Vagina (tissue), 2 donors: ENCODE measurements at places on chromosomes 13 and 19. TPM values are rescaled to one million over a fixed set of nuclear protein-coding genes. Genes with fewer than 3 reads are reported as not detected.
A peak's percentile ranks its signal among the peaks of the same experiment; 100 is the strongest.

GRCh38 chr13:64293923-64294322 is 2878.3 kb upstream of the PCDH20 start:
- no peaks in the 10 kb centered on the region for H3K27me3 ChIP-seq
- H3K36me3 ChIP-seq: no peaks in the 10 kb centered on the region
- DNase-seq: no peak
- H3K4me3 ChIP-seq: no peak overlapping the region
- no peak overlapping the region for H3K27ac ChIP-seq

- no peak for DNase-seq
- no peaks in the 10 kb centered on the region for H3K27me3 ChIP-seq
- H3K4me3 ChIP-seq: no peak overlapping the region
- no peak overlapping the region for H3K27ac ChIP-seq
These were observed 63.5 kb upstream of the HMGB1 start for GRCh38 chr13:30529085-30529834.

- DNase-seq: no peak
- H3K4me1 ChIP-seq: no peaks in the 10 kb centered on the region
- H3K36me3 ChIP-seq: no peaks in the 10 kb centered on the region
- H3K27me3 ChIP-seq: no peaks in the 10 kb centered on the region
These were observed 11.9 kb upstream of the NOTCH3 start for GRCh38 chr19:15212711-15213110.

PSG6 gene
- not detected for total RNA-seq

- no peak overlapping the region for H3K4me3 ChIP-seq
- H3K36me3 ChIP-seq: no peaks in the 10 kb centered on the region
- H3K4me1 ChIP-seq: no peaks in the 10 kb centered on the region
These were observed 37.6 kb upstream of the CD177 start for GRCh38 chr19:43315851-43316250.

DNA sequence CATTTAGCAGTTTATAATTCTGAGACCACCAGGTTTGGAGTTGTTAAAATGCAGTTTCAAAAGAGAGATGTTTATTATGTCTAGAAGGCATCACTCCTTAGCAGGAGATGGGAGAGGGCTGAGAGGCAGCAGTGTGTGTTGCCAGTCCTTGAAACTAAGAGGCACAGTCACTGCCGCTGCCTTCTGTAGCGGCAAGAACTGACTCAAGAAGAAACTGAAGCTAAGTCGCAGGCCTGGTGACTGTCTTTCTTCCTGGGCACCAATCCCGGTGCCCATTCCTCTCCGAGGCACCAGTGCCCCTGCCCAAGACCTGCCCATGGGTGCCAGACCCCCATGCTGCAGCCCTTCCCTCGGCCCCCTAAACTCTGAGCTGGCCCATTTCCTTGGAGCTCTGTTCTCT is 20.1 kb downstream of the N4BP2L1 start:
- H3K36me3 ChIP-seq: no peaks in the 10 kb centered on the region
- no peaks in the 10 kb centered on the region for H3K27me3 ChIP-seq

DNA sequence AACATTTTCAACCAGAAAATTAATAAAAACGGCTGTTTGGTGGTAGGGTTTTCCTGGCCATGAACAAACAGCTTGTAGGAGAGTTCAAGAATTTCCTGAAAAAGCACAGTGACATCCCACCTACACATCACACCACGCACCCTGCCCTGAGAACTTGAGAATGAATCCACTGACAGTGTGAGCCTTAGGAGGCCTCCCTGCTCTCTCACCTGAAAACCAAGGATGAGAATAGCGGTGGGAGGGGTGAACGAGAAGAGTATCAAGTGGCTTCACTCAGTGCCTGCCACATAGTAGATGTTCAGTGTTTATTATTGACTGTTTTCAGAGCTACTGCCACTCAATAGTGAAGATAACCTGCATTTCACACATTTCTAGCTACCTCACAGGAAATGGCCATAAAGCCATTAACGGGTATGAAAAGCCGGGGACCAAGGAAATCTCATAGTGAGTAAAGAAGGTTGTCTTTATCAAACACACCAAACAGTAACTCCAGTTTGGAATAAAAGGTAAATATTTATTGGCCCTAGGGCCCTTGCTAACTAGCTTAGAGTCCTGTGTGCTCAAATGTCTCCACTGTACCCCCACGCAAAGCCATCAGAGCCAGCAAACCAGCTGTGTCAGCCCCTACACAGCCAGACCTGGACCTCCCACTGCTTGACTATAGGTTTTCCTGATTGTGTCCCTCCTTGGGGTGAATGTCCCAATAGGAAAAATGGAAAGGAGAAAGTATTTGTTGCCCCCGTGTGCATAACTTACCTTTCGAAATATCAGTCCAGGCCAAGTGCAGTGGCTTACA is 40.6 kb downstream of the TPT1 start:
- no peak overlapping the region for H3K4me3 ChIP-seq
- no peak for DNase-seq
- H3K4me1 ChIP-seq: no peaks in the 10 kb centered on the region
- no peak overlapping the region for H3K27ac ChIP-seq
- no peaks in the 10 kb centered on the region for H3K27me3 ChIP-seq

DNA sequence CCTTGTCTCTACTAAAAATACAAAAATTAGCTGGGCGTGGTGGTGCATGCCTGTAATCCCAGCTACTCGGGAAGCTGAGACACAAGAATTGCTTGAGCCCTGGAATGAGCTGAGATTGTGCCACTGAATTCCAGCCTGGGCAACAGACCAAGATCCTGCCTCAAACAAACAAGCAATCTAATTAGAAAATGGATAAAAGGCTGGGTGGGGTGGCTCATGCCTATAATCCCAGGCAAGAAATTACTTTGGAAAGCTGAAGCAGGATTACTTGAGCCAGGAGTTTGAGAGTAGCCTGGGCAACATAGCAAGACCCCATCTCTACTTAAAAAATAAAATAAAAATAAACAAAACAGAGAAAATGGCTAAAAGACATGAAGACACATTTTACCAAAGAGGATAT is 77.0 kb downstream of the CAB39L start:
- no peak overlapping the region for H3K4me3 ChIP-seq
- H3K4me1 ChIP-seq: peaks cover 8% of the 10 kb centered on the region
- no peak overlapping the region for H3K27ac ChIP-seq
- H3K27me3 ChIP-seq: no peaks in the 10 kb centered on the region
- H3K36me3 ChIP-seq: peaks cover 13% of the 10 kb centered on the region

FAM32A gene
- total RNA-seq: 57.2 TPM

DNA sequence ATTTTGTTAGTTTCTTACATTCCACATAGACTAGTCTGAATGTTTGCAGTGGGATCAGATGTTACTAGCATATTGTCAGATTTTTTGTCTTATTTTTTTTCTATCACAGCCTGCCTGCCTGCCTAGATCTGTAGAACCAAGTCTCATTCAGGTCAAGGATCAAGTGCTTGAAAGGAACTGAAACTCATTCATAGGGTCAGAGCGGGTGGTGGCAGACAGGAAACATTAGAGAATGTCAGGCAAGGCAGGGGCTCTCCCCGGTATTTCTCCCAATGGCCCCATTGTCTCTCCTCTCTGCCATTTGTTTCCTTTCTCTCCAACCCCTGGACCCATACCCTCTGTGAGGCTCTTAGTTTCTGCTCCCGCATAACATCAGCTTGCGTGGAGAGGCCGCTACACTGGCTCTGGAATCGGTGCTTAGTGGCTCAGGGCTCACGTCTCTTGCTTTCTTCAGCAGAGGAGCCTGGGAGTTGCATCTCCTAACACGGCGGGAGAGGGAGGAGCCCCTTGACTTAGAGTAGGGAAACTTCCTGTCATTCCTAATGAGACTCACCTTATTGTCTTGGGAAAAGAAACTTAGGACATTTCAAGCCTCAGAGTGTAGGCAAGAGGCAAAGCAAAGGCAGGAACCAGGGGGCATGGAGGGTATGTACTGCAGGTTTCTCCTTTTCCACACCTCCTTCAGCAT is 35.6 kb upstream of the SPATA13 start:
- DNase-seq: no peak
- H3K27me3 ChIP-seq: no peaks in the 10 kb centered on the region
- no peak overlapping the region for H3K4me3 ChIP-seq
- H3K27ac ChIP-seq: no peak overlapping the region
- no peaks in the 10 kb centered on the region for H3K36me3 ChIP-seq

MZT1 gene
- 3.2 TPM for total RNA-seq

GRCh38 chr19:3142292-3142670 is 6.4 kb downstream of the GNA15 start:
- H3K4me3 ChIP-seq: no peak overlapping the region
- peaks cover 14% of the 10 kb centered on the region for H3K4me1 ChIP-seq
- H3K36me3 ChIP-seq: no peaks in the 10 kb centered on the region
- H3K27ac ChIP-seq: peak overlapping the region; percentile 58
- H3K27me3 ChIP-seq: no peaks in the 10 kb centered on the region
- DNase-seq: no peak

- H3K36me3 ChIP-seq: peaks cover 58% of the 10 kb centered on the region
- DNase-seq: no peak
- H3K4me1 ChIP-seq: no peaks in the 10 kb centered on the region
- H3K27ac ChIP-seq: no peak overlapping the region
- H3K4me3 ChIP-seq: no peak overlapping the region
These were observed 26.5 kb downstream of the C19orf47 start for GRCh38 chr19:40321566-40322270.

DNA sequence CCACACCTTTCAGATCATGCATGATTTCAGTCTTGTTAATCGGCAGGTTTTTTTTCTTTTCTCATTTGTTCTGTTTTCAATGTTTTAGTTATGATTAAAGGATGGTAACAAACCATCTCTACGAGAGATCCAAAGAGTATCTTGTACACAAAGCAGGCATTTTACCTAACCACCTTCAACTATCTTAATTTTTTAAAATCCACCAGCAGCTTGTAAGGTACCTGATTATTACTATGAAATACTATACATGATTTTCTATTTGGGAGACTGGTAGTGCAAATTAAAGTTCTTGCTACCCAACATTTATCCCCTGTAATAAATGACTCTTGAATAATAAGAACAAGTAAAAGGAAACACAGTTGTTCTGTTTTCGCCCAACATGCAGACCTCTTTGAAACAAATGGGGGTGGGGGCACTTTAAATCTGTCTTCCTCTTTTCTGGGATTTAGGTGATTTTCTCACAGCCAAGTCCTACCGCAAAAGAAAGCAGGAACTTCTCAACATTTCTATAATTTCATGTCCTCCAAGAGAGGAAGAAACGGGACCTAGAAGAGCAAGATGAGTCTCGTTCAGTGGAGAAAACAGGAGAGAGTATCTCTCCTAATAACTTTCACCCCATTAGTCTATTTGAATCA is 3.6 kb downstream of the POU4F1 start:
- peaks cover 55% of the 10 kb centered on the region for H3K27me3 ChIP-seq
- peaks cover 43% of the 10 kb centered on the region for H3K4me1 ChIP-seq
- no peak overlapping the region for H3K4me3 ChIP-seq

- H3K27me3 ChIP-seq: no peaks in the 10 kb centered on the region
- H3K36me3 ChIP-seq: peaks cover 67% of the 10 kb centered on the region
These were observed 16.9 kb downstream of the SLC25A30 start for GRCh38 chr13:45401314-45401713.

GRCh38 chr13:24032674-24033073 is 127.8 kb upstream of the SPATA13 start:
- H3K27ac ChIP-seq: peak overlapping the region; percentile 76
- H3K36me3 ChIP-seq: no peaks in the 10 kb centered on the region
- H3K4me3 ChIP-seq: no peak overlapping the region
- H3K27me3 ChIP-seq: no peaks in the 10 kb centered on the region

ZNF534 gene
- not detected for total RNA-seq

- no peaks in the 10 kb centered on the region for H3K27me3 ChIP-seq
- no peak overlapping the region for H3K4me3 ChIP-seq
- H3K36me3 ChIP-seq: no peaks in the 10 kb centered on the region
- H3K27ac ChIP-seq: no peak overlapping the region
- H3K4me1 ChIP-seq: no peaks in the 10 kb centered on the region
These were observed 10.1 kb downstream of the OR1I1 start for GRCh38 chr19:15091918-15092753.

KDELR1 gene
- total RNA-seq: 90.8 TPM

- H3K27me3 ChIP-seq: no peaks in the 10 kb centered on the region
These were observed 102.0 kb downstream of the CACNA1A start for GRCh38 chr19:13404236-13404635.

DNA sequence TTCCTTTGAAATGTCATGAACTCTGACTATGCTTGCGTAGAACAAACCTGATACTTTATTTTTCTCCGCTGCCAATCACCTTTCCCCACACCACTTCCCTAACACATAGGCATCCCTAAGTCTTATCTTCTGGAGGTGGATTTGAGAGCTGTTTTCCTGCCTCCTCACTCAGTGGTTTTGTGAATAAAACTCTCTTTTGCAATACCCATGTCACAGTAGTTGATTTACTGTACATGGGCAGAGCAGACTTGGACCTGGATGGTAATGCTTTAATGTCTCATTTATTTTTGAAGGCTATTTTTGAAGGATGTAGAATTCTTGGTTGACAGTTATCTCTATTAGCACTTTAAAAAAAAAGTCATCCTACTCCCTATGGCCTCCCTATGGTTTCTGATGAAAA is 881.8 kb downstream of the SLITRK5 start:
- DNase-seq: no peak
- no peaks in the 10 kb centered on the region for H3K27me3 ChIP-seq
- H3K4me3 ChIP-seq: no peak overlapping the region
- no peaks in the 10 kb centered on the region for H3K4me1 ChIP-seq

DNA sequence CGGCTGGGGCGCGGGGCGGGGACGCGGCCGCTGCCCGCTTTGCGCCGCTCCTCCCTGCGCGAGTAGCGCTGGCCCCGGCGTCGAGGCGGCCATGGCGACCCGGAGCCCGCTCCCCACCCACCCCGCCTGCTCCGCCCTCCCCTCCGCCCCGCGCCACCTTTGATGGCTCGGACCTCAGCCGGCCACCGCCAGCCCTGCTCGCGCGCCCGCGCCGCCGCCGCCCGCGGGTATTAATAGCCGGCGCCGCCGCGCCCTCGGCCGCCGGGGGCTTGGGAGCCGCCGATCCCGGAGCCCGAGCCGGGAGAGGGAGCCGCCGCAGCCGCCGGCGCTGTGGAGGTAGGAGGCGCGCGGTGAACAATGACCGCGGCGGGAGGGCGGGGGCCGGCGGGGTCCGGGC is 261 bp downstream of the FARP1 start:
- H3K27me3 ChIP-seq: no peaks in the 10 kb centered on the region
- no peaks in the 10 kb centered on the region for H3K36me3 ChIP-seq
- peak overlapping the region; percentile 58 for H3K4me3 ChIP-seq
- no peak for DNase-seq
- H3K4me1 ChIP-seq: peaks cover 23% of the 10 kb centered on the region

FPR2 gene
- not detected for total RNA-seq
